ENCODE measurements at places on chromosomes 1 and 21. TPM values are rescaled to one million over a fixed set of nuclear protein-coding genes. Genes with fewer than 3 reads are reported as not detected.

DNA sequence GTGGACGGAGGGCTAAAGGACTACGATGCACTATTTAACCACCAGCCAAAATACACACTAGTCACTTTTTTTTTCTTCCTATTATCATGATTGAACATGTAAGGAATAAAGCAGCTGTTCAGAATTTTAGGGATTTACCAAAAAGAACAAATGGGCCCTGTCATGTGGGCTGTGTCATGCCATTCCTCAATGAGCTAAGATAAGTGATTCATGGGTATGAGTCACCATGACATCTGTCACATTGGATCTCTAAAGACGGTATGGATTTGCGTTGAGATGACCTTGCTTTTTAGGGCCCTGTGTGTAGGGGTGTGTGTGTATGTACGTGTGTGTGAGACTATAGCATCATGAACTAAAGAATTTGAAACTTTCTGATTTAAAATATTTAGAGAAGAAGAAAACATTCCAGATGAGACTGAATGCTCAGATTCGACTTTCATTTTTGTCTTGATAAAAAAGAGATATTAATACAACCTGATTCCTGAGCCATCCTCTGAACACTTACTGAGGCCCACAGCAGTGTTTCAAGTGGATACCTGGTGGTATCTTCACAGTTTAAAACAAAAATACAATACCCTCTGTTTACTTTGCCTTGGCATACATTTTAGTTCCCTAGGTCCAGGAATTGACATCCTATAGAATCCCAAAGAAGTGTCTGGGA, 246.1 kb upstream of the DUSP10 start:
- DNase-seq: no peak

- DNase-seq: no peak
Measured at GRCh38 chr1:231355171-231355570, 17.1 kb downstream of the SPRTN start.

GRCh38 chr1:101407505-101408211, 170.8 kb downstream of the S1PR1 start:
- no peak for DNase-seq

DNA sequence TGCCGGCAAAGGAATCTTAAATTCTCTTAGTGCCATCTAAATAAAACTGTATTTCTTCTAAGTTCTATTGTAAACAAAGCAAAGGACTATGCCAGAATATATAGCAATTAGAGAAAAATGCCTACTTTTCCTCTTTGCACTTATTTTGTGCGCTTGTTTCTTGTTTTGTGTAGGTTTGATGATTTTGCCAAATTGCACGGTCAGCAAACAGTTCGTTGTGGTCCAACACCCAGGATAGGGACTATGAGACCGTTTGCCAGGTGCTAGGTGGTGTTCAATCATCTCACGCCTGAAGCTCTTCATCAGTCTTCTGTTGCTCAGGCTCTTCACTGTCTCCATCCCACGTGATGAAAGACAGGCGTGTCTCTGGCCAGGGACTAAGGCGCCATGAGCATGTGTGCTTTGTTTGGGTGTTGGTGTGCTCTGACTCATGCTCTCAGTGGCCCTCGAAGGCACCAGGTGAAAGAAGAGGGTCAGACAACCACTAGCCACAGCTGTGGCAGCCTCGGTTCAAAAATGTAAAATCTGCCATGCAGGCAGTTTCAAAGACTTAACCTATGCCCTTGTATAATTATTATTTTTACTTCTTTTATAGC, 36.9 kb upstream of the KCNE1 start:
- no peak for DNase-seq

- no peak for DNase-seq
Measured at GRCh38 chr1:67743072-67743725, 58.2 kb downstream of the GADD45A start.

DNA sequence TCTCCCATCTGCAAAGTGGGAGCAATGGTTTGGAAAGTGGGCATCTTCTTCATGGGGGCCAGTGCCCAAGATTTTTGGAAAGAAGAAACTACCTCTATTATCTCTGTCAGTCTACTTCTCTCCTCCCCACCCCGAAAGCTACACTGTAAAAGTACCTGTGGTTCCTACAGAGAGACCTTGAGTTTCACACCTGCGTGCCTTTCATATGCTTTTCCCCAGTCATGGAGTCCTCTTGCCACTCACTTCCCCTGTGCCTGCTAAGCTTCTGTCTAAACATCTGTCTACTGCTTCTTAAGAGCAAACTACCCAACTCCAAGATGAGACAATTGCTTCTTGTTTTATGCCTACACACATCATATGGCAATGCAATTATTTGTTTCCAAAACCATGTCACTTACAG, 190.9 kb upstream of the L1TD1 start:
- no peak for DNase-seq

DNA sequence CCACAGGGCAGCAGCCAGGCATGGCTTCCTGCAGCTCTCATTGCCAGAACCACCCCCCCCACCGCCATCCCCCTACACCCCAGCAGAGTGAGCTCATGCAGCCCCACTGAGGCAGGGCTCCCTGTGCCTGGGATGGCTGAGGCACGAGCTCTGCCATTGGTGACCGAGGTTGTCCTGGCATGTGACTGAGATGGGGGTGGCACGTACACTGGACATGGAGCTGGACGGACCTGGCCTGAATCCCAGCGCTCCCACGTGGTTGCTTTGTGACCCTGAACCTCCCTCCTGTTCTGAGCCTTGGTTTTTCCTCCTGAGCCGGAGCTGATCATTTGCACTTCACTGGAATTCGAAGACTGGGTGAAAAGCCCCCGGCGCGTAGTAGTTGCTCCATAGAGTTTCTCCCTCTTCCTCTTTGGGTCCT, 28.3 kb downstream of the ALPL start:
- DNase-seq: no peak

- DNase-seq: no peak
Measured at GRCh38 chr1:8350914-8351684, 33.2 kb downstream of the SLC45A1 start.

DNA sequence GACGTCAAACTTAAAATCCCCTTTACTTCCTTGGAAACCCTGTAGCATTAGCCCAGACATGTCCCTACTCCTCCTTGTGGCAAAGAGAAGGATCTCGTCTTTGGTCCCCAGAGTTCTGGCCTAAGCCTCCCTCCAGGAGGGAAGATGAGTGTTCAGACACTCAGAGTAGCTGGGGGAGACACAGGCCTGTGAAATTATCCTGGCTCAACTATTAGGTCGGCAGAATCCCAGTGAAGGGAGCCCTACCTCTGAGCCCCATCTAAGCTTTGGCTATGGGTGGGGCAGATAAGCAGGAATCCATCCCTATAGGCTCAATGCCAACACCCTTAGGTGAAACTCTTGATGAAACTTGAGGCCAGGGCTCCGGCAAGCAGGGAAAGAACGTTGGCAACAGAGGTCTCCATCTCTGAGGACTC, 1.7 kb upstream of the SFN start:
- no peak for DNase-seq

GRCh38 chr1:10816233-10816632, 19.8 kb upstream of the CASZ1 start:
- DNase-seq: no peak

DNA sequence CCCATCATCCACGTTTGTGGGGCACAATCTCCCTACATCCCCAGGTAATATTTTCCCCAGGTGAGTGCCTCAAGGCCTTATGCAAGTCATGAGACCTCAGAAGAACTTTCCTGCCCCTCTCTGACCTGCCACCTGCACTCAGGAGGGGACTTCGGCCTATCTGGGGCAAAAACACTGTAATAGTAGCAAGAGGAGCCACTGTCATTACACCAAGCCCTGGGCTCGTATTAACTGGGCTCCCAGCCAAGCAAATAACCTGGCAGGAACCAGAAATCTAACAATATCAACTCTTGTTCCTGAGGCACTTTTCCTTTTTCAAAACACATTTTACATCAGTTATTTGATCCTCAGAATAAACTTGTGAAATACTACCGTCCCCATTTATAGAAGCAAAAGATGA, 30.9 kb downstream of the LAMB3 start:
- DNase-seq: no peak

- DNase-seq: no peak
Measured at GRCh38 chr1:56934430-56935060, 31.3 kb downstream of the C8B start.

DNA sequence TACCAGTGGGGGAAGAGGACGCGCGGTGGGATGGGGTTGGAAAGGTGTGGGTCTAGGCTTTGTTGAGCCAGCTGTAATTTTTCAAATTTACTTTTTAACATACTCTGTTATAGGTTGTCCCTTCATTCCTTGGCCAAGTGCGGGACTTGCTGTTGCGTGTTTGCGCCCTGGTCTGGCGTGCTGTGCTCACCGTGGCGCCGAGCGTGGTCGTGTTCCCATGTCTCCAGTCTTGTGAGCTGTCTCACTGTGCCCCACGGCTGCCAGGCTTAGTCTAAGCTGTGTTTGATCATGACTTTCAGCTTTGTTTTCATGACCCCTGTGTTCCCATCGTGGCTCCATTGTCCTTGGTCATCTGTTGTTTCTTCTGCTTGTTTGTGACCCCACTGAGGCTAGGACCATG, 26.0 kb downstream of the TRAPPC10 start:
- DNase-seq: no peak

The OR2T33 gene
- not detected for total RNA-seq

The USP21 gene
- total RNA-seq: 28.8 TPM

The TPTE gene
- total RNA-seq: not detected

The CAMK1G gene
- not detected for total RNA-seq

The BEST4 gene
- not detected for total RNA-seq
